GM12878 (cell line): ENCODE measurements at places on chromosomes 2 and 18. TPM values are rescaled to one million over a fixed set of nuclear protein-coding genes. Genes with fewer than 3 reads are reported as not detected.

Gene DSG1
- 3.5 and 3.7 TPM in 2 replicates for polyA plus RNA-seq

Gene C1QL2
- polyA plus RNA-seq, result not detected in 2 replicates

Gene COBLL1
- polyA plus RNA-seq, result not detected in 2 replicates

Gene CGREF1
- 0.12 and 0.21 TPM in 2 replicates for polyA plus RNA-seq

Gene SPP2
- polyA plus RNA-seq, result not detected in 2 replicates

Gene DNMT3A
- polyA plus RNA-seq, result 12.7 and 16.3 TPM in 2 replicates

Gene SP140
- polyA plus RNA-seq, result 85.5 and 87.5 TPM in 2 replicates

Gene HDHD2
- 22.9 and 29.1 TPM in 2 replicates for polyA plus RNA-seq

DNA sequence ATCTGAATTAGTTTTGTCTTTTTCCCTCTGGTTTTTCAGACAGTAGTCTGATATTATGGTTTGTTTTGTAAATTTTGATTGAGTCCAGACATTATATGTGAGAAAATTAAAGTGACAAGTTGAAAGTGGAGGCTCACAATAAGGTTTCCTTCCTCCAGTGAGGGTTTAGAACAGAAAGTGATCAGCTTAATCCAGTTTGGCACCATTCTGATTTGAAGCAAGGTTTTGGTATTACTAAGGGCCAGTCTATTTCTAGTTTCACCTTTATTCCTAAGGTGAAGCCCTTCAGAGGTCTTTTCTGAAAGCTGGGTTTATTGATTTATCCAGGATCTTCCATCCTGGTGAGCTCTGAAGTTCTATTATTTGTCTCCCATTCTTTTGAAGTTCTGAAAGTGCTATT is 68.7 kb downstream of the CDC42EP3 start:
- peaks cover 31% of the 10 kb centered on the region for H3K4me1 ChIP-seq
- no peak overlapping the region for H3K4me3 ChIP-seq
- H3K27me3 ChIP-seq, result no peaks in the 10 kb centered on the region
- no peaks in the 10 kb centered on the region for H3K36me3 ChIP-seq
- no peak for DNase-seq
- no peak overlapping the region for H3K27ac ChIP-seq

DNA sequence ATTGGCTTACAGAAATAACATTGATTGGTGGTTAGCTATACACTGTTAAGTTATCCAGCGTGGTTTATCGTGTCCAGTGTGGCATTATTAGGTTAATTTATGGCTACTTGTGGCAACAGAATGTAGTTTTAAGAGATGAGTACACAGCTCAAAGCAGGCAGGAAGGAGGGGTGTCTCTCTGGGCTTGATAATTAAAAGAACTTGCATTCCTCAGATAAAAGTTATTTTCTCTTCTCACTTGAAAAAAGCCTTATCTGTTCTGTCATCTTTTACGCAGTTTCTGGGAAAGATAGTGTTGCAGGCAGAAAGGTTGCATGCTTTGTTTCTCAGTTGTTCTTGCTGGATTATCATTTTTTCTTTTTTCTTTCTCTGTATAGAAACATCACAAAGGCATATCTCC is 154.4 kb upstream of the COL3A1 start:
- no peak overlapping the region for H3K27ac ChIP-seq
- no peaks in the 10 kb centered on the region for H3K4me1 ChIP-seq
- no peaks in the 10 kb centered on the region for H3K36me3 ChIP-seq
- H3K4me3 ChIP-seq, result no peak overlapping the region
- DNase-seq, result no peak

- H3K27me3 ChIP-seq, result no peaks in the 10 kb centered on the region
- peak overlapping the region; percentile 89 for H3K4me3 ChIP-seq
- peaks cover 2% of the 10 kb centered on the region; the same call in 1 of the 2 replicates for H3K36me3 ChIP-seq
- peak overlapping the region; percentile 76 for H3K27ac ChIP-seq
- peaks cover 26% of the 10 kb centered on the region for H3K4me1 ChIP-seq
These were observed 436 bp upstream of the ITPRIPL1 start for GRCh38 chr2:96324721-96325040.

DNA sequence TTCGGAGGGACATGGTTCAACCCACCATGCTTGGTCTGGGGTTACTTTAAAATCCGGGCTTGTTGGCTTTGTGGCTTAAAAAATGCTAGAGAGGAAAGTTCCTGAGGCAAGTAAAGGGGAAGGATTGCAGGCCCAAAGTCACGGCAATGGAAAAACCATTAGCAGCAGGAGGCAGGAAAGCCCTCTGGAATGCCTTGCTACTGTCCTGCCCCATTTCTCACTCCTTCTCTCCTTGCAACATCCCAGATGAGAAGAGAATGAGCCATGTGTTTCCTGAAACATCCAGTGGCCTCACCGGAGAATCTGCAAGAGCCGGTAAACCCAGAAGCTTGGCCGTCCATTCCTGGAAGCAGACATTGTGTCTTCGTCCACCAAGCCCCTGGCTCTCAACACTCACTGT is 97.4 kb upstream of the LCLAT1 start:
- H3K4me3 ChIP-seq, result no peak overlapping the region
- H3K4me1 ChIP-seq, result no peaks in the 10 kb centered on the region

DNA sequence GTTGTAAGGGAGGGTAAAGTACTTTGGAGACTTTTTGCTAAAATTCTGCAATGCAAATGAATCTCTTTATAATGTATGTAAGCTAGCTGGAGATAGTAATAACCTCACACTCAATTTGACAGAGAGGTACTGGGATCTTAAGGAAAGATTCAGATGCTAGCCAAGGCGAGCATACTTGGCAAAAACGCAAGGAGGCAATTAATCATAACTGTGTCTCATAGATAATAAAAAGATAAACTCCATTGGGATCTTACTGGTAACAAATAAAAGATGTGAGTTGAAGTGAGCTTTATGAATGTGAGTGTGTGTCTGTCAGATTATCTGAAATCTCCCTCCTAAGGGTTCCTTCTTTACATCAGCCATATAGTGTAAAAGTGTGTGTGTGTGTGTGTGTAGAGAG is 533.0 kb downstream of the TMX3 start:
- H3K4me1 ChIP-seq, result no peaks in the 10 kb centered on the region
- H3K36me3 ChIP-seq, result no peaks in the 10 kb centered on the region
- DNase-seq, result no peak

GRCh38 chr2:3487028-3487425 is 32.3 kb downstream of the ADI1 start:
- H3K27me3 ChIP-seq, result no peaks in the 10 kb centered on the region
- H3K36me3 ChIP-seq, result no peaks in the 10 kb centered on the region; the same call in 1 of the 2 replicates
- no peak overlapping the region for H3K4me3 ChIP-seq
- H3K4me1 ChIP-seq, result no peaks in the 10 kb centered on the region

DNA sequence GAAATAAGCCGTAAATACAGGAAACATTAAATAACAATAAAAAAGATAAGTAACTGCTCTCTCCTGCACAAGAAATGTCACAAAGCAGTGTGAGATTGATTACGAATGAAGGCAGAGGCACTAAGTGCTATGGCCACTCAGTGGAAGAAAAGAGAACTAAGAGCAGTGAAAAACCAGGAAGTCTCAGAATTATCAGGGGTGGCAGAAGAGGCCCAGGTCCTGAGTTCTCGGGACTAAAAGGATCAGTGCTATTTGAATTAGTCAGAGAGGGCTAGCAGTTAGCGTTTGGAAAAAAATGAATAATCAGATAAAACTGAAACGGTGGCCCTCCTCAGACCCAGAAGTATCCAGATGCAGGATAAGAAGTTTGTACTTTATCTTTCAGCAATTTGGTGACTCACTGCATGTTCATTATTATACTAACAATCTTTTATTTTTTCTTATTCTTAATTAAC is 367.1 kb downstream of the ZEB2 start:
- no peak overlapping the region for H3K27ac ChIP-seq
- H3K36me3 ChIP-seq, result no peaks in the 10 kb centered on the region
- no peak overlapping the region for H3K4me3 ChIP-seq
- DNase-seq, result no peak
- H3K4me1 ChIP-seq, result no peaks in the 10 kb centered on the region

DNA sequence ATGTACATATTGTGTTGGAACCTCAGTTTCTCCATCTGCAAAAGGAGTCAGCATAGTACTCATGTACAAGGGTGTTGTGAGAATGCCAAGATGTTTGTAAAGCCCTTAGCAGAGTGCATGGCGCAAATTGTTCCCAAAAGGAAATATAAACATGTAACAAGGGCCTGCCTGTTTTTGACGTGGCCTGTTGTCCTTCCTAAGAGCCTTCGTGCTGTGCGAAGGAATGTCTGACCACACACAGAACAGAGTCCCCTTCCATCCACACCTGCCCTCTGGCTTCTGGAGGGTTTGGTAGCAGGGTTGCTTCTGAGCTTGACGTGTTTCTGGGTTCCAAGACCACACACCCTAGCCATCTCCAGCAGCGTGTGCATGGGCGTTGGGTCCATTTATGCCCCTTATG is 34.9 kb downstream of the CABLES1 start:
- no peaks in the 10 kb centered on the region for H3K27me3 ChIP-seq
- no peak overlapping the region for H3K27ac ChIP-seq
- DNase-seq, result no peak

DNA sequence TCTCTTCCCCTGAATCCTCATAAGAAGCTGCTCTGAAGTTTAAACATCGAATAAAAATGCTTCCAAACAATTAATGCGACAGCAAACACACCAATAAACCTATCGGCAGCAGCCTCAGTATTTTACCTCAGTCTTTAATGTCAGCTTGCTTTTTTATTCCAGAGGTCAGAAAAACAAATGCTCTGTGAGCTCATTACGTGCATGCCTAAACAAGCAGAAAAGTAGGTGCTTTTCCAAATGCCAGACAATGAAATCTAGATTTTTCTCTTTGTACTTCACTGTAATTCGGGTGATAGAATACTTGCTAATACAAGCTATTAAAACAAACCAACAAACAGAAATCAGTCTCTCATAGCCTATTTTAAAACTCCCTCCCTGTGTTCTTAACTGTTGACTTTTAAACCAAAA is 381.5 kb downstream of the NRXN1 start:
- no peak overlapping the region for H3K4me3 ChIP-seq
- H3K27ac ChIP-seq, result no peak overlapping the region
- no peaks in the 10 kb centered on the region for H3K27me3 ChIP-seq
- no peak for DNase-seq
- no peaks in the 10 kb centered on the region for H3K4me1 ChIP-seq

DNA sequence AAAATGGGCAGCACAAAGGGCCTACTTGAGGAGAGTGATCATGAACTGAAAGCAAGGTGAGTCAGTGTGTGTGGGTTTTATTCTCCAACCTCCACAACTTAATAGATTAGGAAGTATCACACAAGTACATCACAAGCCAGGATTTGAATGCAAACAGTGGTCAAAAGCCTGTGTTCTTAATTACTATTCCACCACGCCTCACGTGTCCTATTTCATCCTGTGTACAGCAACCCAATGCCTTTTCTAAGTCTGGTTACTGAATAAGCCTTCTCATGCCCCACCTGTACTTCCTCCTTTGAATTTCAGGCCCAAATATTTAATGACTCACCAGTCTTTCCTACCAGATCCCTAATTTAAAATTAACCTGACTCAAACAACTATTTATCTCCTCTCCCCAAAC is 755.7 kb upstream of the SLC8A1 start:
- no peak overlapping the region for H3K27ac ChIP-seq
- H3K36me3 ChIP-seq, result no peaks in the 10 kb centered on the region
- H3K4me1 ChIP-seq, result no peaks in the 10 kb centered on the region
- DNase-seq, result no peak
- H3K27me3 ChIP-seq, result no peaks in the 10 kb centered on the region

GRCh38 chr18:49976795-49977560 is 163.6 kb upstream of the ACAA2 start:
- H3K27ac ChIP-seq, result no peak overlapping the region
- no peaks in the 10 kb centered on the region for H3K4me1 ChIP-seq
- H3K27me3 ChIP-seq, result peaks cover 4% of the 10 kb centered on the region; the same call in 1 of the 2 replicates
- no peaks in the 10 kb centered on the region for H3K36me3 ChIP-seq
- H3K4me3 ChIP-seq, result no peak overlapping the region

DNA sequence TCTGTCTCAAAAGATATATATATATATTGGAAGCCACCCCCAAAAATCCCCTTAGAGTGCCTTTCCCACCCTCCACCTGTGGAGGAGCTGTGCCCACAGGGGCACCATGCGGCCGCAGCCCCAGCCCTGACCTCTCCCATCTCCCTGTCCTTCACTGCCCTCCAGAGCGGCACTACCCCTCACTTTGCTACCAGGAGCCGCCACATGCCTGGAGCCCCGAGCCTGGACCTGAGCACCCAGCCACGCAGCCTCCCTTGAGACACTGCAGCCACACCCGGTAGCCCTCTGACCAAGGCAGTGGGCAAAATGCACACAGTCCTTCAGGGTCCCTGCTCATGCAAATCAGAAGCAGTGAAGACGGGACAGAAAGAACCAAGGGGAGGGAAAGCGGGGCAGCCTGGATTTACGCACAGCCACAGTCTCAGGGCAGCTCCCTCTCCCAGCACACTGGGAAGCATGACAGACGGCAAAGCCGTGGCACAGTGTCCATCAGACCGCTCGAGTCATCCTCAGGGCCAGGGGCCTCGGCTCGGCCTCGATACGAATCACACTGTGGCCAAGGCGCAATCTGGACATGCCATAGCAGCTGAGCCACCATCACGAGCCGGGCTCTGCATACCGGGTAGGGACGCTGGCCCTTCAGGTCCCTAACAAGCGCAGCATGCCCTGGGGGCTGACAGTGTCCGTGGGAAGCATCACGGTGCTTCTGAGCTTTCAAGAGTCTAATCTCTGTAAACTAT is 10.1 kb downstream of the HDAC4 start:
- H3K4me3 ChIP-seq, result no peak overlapping the region
- H3K36me3 ChIP-seq, result no peaks in the 10 kb centered on the region; the same call in 1 of the 2 replicates
- no peak overlapping the region for H3K27ac ChIP-seq
- no peak for DNase-seq
- no peaks in the 10 kb centered on the region for H3K4me1 ChIP-seq
- H3K27me3 ChIP-seq, result no peaks in the 10 kb centered on the region

DNA sequence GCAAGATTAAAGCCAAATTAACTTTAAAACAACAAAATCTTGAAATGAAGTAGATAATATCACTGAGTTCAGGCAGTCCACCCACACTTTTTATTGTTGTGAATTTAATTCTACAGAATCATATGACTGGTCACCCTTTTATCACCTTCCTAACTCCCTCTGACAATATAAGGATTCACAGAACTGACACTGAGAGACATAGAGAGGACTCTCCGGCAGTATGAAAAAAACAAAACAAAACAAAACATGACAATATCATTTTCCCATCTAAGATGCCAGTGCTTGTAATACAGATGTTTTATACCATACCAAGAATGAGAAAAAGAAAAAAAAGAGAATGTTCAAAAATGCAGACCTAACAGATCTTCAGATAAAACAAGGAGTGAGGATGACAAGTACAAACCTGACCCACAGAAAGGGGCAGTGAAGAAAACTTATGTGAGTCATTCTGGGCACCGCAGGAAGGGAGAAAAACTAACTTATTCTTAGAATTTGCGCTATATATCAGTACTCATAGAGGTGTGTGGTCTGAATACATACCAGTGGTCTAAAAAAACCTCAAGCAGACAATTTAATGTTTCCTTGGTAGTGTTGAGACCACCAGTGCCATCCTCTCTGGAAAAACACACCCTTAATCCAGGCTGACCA is 136.6 kb downstream of the ZAP70 start:
- no peak overlapping the region for H3K27ac ChIP-seq
- H3K4me1 ChIP-seq, result peaks cover 8% of the 10 kb centered on the region
- H3K27me3 ChIP-seq, result no peaks in the 10 kb centered on the region
- no peak overlapping the region for H3K4me3 ChIP-seq
